Activated T-helper 17 cell treated with anti-CD3 and anti-CD28 coated beads, Interleukin-2, amount 50 U/mL, for 72 hours (primary cell): ENCODE measurements at places on chromosomes 1 and 21.

DNA sequence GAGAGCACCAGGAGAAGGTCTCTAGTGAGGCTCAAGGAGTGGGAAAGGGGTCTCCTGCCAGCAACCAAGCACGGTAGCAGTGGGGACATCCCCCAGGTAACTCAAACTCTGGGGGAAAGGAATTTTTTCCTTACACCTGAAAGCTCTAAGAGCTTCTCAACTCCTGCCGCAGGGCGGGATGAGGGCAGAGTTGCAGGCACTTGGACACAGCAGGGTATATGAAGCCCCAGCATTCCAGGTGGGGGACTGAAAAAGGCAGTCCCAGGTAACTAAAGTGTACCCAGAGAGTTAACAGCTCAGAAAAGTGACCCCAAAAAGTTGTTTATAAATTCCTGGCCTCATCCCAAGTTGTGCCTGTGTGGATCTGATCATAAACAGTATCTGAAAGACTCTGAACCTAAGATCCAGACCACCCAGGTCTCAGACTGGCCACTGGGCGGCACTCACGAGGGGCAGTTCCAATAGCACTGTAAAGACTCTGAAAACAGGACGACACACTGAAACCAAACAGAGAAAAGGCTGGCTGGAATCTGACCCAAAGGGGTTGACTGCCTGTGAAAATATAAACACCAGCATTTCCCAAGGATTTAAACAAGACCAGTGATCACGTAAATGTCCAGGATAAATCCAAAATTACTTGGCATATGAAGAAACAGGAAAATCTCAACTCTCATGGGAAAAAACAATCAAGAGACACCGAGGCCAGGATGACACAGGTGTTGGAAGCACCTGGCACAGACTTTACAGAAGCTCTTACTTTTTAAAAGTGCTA lies 47.5 kb downstream of the HSF2BP start:
- ATAC-seq, result no peak

GRCh38 chr1:35591211-35591610 lies 18.1 kb downstream of the TFAP2E start:
- ATAC-seq, result no peak

GRCh38 chr21:46346296-46347202 lies 22.6 kb downstream of the PCNT start:
- no peak for ATAC-seq

DNA sequence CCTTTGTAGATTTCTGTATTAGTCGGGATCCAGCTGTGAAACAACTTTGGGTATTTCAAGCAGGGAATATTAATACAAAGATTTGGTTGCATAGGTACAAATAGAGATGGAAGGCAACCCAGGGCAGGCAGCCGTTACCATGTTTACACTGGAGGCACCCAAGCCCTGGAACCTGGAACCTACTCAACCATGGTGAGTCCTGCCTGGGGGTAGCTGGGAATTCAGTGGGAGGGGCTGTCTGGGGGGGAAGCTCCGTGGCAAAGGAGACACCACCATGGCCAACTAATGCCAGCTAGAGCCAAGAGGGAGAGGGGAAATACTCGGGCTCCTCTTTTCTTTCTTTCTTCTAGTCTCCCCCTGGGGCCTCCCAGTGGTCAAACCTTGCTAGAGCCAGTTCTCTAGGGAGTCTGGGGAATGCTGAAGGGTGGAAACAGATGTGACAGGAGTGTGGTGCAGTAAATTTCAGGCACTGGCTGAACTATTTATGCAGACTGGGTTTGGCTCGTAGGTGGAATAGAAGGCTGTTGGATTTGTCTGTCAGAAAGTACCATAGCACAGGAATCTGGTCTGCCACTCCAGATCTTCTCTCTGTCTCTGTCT lies 91.9 kb upstream of the CACNA1E start:
- ATAC-seq, result no peak

GRCh38 chr21:45972353-45972715 lies 9.2 kb upstream of the COL6A1 start:
- ATAC-seq, result no peak

DNA sequence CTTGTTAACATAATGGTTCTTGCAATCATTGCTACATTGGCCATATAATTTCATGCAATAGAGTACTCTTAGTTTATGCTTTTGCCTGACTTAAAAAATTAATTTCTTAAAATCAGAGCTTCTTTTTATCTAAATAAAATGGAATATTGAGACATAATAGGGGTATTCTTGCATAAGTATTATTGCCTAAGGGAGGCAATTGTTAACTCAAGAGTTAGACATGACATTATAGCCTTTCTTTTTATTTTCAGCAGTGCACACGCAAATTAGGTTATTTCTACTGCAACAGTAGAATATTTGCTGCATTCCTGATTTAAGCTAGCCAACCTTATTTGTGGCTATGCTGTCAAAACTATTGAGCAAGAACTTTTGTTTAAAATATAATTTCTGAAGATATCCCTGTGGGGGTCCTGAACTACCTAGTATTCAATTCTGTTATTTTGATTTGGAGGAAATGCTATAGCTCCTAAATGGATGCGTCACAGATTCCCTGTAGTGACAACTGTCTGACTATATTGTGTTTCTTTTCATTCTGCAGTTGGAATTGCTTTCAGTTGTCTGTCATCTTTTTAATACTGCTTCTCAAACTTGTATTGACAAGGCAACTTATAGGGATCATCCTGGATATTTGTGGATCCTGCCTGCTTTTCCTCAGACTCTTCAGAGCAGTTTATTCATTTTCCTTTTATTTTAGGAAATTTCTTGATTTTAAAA lies 211.0 kb downstream of the PATJ start:
- no peak for ATAC-seq

DNA sequence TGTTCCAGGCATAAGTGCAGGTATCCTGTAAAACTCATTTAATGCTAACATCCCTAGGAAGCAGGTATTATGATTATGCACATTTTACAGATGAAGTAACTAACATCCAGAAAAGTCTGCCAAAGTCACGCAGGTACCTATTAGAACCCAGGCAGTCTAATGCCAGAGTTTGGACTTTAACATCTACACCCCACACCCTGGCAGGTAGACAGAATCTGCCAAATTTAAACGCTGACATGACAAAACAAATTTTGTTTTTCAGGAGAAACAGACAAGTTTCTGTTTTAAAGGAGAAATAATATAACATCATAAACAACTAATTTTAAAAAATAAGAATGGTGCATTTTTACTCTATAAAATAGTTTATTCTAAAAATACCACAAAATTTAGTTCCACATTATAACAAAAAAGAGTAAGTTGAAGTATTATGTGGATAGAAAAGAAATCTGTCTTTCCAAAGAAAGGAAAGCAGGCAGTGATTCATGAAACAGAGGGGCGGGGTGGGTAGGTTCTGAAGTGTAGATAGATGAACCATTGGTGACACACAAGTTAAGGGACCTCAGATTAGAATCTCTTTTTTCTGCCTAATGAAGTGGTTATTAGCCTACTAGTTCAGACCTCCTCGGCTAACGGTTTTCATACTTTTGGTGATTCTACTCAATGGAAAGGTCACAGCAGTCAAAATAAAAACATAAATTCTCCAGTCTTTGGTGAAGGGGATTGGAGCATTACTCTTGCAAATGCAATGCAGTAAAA lies 1.7 kb downstream of the ASPM start:
- ATAC-seq, result no peak

- ATAC-seq, result peak; percentile 68
Measured at GRCh38 chr1:92538413-92539061, 51.8 kb upstream of the GFI1 start.

DNA sequence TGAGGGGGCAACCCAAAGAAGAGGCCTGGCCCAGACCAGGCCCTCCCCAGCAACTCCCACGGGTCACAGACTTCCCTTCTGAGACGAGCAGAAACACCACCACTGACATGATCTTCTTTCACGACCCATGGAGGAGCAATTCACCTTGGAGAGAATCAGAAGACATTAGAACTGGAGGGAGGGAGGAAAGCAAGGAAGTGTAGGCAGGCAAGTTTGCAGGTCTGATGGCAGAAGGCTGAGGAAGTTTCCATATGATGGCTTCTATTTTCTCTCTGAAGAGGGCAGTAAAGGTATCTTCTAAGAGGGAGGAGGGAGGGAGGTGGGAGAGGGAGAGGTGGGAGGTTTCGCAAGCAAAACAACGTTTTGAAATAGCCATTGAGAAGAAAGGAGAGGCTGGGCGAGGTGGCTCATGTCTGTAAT lies 1.4 kb upstream of the UBXN10 start:
- no peak for ATAC-seq

- no peak for ATAC-seq
Measured at GRCh38 chr1:71462247-71462646, 381.4 kb upstream of the ZRANB2 start.

- ATAC-seq, result no peak
Measured at GRCh38 chr1:5297886-5298239, 643.5 kb downstream of the AJAP1 start.

DNA sequence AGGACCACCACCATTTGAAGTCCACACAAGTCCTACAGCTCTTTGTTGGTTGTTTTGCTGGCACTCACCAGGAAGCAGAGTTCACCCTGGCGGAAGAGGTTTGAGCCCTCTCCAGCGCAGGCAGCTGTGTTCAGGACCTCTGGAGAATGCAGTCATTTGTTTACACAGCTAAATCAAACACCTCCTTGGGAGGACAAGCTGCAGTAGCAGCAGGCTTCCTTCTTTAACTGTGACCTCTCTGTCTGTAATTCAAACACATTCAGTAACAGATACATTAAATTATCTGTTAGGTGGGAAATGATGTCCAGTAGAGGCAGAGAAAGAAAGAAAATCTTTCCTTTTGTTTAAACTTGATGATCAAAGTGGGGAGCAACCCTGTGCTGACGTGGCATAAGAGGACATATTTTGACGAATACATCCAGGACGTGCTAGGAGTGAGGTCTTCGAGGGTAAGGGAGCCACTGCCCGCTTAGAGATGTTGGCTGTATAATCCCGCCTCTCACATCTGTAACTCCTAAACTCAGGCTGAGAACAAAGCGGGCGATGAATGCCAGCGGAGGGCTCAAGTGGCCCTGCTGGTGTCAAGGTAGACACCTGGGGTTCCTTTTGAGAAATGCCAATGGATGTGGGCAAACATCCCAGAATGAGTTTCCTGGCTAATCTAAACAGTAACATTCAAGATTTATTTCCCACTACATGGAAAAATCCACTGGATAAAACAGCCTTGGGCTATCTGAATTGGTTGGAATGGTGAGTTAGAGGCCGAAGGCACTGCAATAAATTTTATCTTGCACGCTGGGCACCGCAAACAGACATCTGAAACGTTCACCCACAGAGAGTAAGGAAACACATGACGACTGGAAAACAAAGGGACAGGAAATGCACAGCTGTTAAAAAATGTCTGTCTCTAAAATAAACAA lies 51.7 kb downstream of the ABCA4 start:
- no peak for ATAC-seq

DNA sequence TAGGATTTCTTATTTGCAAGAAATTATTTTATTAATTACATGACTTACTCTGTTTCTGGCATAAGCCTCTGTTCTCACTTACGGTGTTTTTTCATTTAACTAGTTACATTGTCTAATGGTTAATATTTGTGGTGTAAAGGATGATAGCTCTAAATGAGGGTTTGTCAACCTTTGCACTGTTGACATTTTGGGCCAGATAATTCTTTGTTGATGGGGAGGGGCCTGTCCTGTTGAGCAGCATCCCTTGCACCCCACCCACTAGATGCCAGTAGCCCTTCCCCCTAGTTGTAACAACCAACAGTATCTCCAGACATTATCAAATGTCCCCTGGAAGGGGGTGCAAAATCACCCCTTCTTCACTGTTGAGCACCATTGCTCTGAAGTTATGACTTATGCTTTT lies 83.6 kb upstream of the SLC44A3 start:
- no peak for ATAC-seq

DNA sequence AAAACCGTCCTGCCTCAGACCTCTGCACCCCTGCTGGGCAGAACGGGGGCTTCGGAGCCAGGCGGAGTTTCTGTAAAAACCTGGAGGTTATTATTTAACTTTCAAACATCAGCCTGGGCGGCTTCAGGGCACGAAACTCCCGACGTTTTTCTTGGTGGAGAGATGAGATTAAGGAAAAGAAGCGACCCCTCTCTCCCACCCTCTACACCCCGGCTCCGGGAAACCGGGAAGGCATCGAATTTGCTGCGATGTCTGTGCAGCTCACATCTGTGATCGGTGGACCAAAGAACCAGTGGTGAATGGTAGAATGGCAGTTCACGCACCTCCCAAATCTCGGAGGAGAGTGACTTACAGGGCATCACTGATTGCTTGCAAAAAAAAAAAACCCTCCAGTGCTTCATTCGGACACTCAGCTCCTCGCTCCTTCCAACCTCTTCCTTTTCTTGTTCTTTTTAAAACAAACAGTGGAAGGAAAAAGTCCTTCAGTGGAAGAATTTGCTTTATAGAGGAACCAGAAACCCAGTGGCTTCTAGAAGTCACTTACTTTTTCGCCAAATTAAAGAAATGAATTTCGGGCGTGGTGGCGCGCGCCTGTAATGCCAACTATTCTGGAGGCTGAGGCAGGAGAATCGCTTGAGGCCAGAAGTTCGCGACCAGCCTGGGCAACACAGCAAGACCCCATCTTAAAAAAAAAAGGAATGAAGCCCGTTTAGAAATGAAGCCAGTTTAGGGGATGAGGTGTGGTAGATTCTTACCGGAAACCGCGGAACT lies 884 bp downstream of the PHACTR4 start:
- ATAC-seq, result peak; percentile 25

- ATAC-seq, result no peak
Measured at GRCh38 chr1:79603843-79604242, 597.3 kb upstream of the ADGRL4 start.

GRCh38 chr1:169886422-169886821 lies 7.3 kb downstream of the SCYL3 start:
- ATAC-seq, result no peak

- ATAC-seq, result no peak
Measured at GRCh38 chr1:221797506-221797905, 55.6 kb upstream of the DUSP10 start.

- ATAC-seq, result no peak
Measured at GRCh38 chr1:116130356-116130755, 19.2 kb downstream of the MAB21L3 start.

DNA sequence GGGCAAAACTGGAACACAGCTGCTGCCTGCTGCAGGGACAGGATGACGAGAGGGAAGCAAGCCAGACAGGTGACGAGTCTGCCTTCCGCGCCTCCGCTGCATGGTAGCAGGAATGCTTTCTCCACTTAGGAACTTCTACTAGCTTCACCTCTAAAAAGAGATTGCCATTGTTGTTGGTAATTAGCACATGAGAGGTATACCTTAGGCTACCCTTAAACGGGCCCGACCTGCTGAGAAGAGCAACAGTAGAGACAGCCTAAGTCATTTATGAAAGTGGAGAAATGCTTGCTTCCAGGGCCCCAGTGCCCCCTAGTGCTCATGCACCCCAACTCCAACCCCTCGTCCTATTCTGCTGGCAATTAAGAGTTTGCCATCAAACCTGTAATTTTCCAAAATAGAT lies 96.9 kb upstream of the AKT3 start:
- peak; percentile 52 for ATAC-seq
